ENCODE measurements at places on chromosomes 16 and 17. TPM values are rescaled to one million over a fixed set of nuclear protein-coding genes. Genes with fewer than 3 reads are reported as not detected.

DNA sequence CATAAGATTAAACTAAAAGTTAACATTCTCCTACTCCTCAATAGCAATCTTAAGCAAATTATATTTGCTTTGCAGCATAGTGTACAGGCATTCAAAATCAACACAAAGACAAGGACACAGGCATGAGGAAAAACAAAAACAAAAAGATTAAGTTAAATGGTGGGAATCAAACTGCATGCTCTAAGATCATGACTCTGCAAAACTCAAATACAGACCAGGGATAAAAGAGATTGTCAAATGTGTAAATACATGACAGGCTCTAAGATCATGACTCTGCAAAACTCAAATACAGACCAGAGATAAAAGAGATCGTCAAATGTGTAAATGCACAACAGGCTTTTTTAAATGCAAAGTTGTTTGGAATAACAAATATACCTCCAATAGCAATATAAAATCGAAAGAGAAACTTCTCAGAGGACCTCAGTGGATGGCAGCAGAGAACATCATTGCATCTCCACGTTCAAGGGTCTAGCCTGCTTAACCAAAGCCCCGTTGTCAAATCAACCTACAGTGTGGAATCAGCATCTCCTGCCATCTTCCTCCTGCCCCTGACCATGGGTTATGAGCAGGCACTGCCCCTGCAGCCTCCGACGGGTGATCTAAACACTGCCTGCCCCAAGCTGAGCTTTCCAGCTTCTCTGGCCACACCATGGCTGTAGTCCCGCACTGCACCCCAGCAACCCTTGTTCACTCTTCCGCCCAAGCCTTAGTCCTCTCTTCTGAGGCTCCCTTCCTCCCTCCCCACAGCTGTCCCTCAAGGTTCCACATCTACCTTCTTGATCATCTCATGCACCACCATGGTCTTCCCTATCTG, 446.1 kb downstream of the SOX9 start:
- no peak for DNase-seq

- DNase-seq: no peak
Observed at GRCh38 chr16:72132726-72133125, 39.1 kb downstream of the DHX38 start.

DNA sequence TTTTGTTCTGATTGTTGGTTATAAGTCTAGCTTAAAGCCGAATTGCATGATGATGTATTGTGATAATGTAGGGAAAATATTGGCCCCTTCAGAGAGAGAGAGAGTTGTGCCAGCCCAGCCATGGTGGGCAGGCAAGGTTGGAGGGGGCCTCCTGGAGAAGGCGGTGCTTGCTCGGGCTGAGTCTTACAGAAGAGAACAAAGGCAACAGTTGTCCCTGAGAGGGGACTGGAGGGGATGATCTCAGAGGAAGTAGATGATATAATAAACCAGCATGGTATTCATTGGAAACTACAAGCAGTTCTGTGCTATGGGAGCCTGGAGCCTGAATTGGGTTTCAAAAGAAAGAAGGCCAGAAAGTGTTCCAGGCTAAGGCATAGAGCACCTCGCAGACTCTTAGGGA, 173.8 kb downstream of the RPTOR start:
- DNase-seq: no peak

DNA sequence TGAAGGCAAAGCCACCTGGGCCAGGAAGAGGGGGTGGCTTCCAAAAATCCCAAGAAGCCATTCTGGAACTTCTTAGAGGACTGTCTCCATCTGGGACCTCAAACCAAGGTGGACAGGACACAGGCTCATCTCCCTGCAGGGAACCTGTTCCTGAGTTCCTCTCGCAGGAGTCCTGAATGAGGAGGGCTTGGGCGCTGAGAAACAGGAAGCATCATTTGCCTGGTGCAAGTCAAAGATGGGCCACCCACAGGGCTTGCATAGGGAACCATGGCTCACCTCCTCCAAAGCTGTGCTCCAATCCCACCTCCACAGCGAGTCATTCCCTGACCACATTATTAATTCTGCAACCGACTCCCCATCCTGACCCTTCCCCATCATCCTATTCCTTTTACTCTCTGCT, 55.0 kb upstream of the RPL38 start:
- DNase-seq: no peak

The DCUN1D3 gene
- total RNA-seq: 14.0 TPM
